ENCODE measurements at places on chromosomes 1 and 21.
A peak's percentile ranks its signal among the peaks of the same experiment; 100 is the strongest.

DNA sequence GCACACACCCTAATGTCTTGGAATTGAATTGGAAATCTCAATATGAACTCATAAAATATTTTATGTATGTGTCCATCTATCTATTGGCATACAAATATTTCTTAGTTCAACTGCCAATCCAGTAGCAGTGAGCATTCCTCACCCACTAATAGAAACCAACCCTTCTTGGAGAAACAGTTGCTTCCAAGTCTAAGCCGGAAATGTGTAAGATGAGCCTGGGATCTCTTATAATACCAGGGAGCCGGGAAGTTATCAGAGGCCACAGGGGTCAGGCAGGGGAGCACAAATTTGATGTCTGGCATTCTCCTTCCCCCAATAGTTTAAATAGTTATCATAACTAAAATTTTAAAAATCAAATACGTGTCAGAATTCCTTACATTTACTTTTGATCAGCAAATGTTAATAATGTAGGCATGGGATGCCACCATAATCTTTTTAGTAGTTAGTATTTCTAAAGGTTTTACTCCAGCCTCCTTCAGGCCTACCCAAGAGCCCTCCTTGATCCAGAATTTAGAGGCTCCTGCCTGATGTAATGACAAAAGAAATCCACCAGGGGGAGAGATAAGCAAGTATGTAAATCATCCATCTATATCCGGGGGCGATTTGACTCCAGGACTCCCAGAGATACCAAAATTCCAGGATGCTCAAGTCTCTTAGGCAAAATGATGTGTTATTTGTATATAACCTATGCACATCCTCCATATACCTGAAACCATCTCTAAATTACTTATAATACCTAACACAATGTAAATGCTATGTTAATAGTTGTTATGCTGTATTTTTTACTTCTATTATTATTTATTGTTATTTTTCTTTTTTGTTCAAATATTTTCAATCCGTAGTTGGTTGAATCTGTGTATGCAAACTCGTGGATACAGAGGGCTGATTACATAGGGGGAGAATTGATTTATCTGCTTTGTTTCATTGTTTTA is 218.7 kb upstream of the COA6 start:
- DNase-seq = peak; percentile 8

DNA sequence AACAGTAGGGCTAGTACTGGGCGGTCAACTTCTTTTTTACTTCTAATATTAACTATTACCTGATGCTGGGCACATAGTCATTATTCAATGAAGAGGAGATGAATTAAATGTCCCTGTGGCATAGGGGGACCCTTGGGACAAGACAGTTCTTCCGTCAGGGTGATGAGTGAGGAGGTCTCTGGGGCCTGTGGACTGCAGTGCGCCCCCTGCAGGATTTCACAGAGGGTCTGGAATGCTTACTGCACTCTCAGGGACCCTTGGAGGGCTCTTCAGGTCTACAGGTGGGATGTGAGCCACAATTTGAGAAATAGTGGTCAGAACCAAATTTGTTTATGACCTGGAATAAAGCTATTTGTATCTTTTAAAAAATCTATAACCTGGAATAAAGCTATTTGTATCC is 149.4 kb downstream of the FAM78B start:
- DNase-seq = no peak

- DNase-seq = no peak
Measured at GRCh38 chr1:243549791-243550190, 293.9 kb downstream of the SDCCAG8 start.

DNA sequence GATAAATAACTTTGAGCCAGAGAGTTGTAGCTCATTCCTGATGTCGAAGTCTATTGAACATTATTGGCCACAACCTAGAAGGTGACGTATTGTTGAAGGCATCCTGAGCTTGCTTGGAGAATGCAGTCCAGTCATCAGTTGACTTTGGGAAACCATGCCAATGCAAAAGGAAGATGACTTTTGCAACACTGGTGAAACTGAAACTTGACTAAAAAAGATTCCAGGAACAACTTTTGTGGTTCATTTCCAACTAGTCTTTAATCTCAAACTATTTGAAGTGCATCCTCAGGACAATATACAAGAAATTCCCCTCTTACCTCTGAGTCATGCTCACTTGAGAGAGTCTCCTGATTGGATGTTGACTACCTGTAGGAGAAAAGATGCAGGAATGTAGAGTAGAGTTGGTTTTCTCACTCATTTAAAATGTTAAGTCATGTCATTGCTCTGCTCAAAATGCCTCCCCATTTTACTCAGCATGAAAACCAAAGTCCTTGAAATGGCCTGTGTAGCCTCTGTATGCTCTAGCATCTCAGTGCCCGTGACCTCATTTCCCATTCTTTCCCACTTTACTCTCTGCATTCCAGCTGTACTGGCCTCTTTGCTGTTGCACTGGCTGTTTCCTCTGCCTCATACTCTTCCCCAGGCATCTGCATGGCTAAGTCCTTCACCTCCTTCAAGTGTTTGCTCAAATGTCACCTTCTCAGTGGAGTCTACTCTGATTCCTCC is 24.4 kb upstream of the LEPR start:
- DNase-seq = no peak

DNA sequence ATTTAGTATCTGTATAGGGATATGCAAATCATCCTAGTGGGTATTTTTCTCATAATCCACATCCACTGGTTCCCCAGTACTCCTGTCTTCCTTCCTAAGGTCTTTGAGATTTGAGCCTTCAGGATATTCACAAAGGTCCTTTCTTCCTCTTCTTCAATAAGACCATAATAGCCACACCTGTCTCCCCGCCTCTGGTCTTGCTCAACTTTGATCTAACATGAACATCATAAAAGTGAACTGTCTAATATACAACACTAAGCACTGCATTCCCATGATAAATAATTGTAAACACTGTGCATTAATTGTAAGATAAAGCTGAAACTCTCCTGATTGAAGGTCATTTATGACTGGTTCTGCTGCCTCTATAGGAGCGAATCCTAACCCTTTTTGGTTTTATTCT is 184.6 kb downstream of the DENND1B start:
- DNase-seq = no peak

- no peak for DNase-seq
Measured at GRCh38 chr1:203289982-203290260, 15.4 kb upstream of the BTG2 start.

All from right renal cortex interstitium (tissue), 3 donors.